Sigmoid colon (tissue), 7 donors: ENCODE measurements at places on chromosomes 7 and 10. TPM values are rescaled to one million over a fixed set of nuclear protein-coding genes. Genes with fewer than 3 reads are reported as not detected.

ZNF33A gene
- 32.9 TPM for total RNA-seq

ENTPD1 gene
- 18.5 TPM for total RNA-seq

DKK1 gene
- total RNA-seq, result 2.5 TPM

HOXA5 gene
- total RNA-seq, result 12.2 TPM

SLC13A1 gene
- not detected for total RNA-seq

ZNRF2 gene
- 33.8 TPM for total RNA-seq

UROS gene
- 46.7 TPM for total RNA-seq

VAX1 gene
- total RNA-seq, result not detected

GRM3 gene
- not detected for total RNA-seq

OPALIN gene
- total RNA-seq, result not detected

CCDC7 gene
- total RNA-seq, result 42.9 TPM

CYP26C1 gene
- total RNA-seq, result not detected

ZNF467 gene
- 7.1 TPM for total RNA-seq
